ENCODE measurements at places on chromosomes 7 and 10. TPM values are rescaled to one million over a fixed set of nuclear protein-coding genes. Genes with fewer than 3 reads are reported as not detected.

ELFN1 gene
- 0.57 TPM for total RNA-seq

HABP2 gene
- not detected for total RNA-seq

OR2A2 gene
- total RNA-seq = not detected

ACADSB gene
- total RNA-seq = 4.0 TPM

SPDYE8 gene
- total RNA-seq = not detected

CAV2 gene
- total RNA-seq = 400 TPM

ZNF37A gene
- total RNA-seq = 11.8 TPM

PLAC9 gene
- 0.19 TPM for total RNA-seq

ZNF425 gene
- 1.3 TPM for total RNA-seq

FIS1 gene
- 302 TPM for total RNA-seq

HOXA3 gene
- 2.3 TPM for total RNA-seq

SPDYE5 gene
- not detected for total RNA-seq

GBX1 gene
- total RNA-seq = not detected

KAZALD1 gene
- total RNA-seq = 0.31 TPM

ANKRD61 gene
- not detected for total RNA-seq

GPRIN2 gene
- not detected for total RNA-seq

FAM25G gene
- not detected for total RNA-seq

ZNF248 gene
- total RNA-seq = 8.9 TPM

SPACDR gene
- 0.32 TPM for total RNA-seq

ARHGAP22 gene
- total RNA-seq = 23.8 TPM

CABCOCO1 gene
- 0.06 TPM for total RNA-seq

FBXL13 gene
- total RNA-seq = 0.32 TPM

IFIT3 gene
- total RNA-seq = 8.9 TPM

IGF2BP3 gene
- total RNA-seq = 15.0 TPM

GNG11 gene
- 256 TPM for total RNA-seq

SMKR1 gene
- 0.38 TPM for total RNA-seq

DNAAF5 gene
- total RNA-seq = 12.8 TPM

TACR2 gene
- not detected for total RNA-seq

STAMBPL1 gene
- total RNA-seq = 1.3 TPM

TWIST1 gene
- total RNA-seq = not detected

EN2 gene
- total RNA-seq = not detected

GIMAP6 gene
- total RNA-seq = 136 TPM

PHYH gene
- total RNA-seq = 5.2 TPM

ACBD7 gene
- 3.1 TPM for total RNA-seq

PILRB gene
- total RNA-seq = 21.3 TPM

KIAA1217 gene
- 28.7 TPM for total RNA-seq

ANKRD1 gene
- total RNA-seq = 1,685 TPM

TRIM73 gene
- total RNA-seq = 0.88 TPM
